ENCODE measurements at places on chromosomes 1 and 21.

DNA sequence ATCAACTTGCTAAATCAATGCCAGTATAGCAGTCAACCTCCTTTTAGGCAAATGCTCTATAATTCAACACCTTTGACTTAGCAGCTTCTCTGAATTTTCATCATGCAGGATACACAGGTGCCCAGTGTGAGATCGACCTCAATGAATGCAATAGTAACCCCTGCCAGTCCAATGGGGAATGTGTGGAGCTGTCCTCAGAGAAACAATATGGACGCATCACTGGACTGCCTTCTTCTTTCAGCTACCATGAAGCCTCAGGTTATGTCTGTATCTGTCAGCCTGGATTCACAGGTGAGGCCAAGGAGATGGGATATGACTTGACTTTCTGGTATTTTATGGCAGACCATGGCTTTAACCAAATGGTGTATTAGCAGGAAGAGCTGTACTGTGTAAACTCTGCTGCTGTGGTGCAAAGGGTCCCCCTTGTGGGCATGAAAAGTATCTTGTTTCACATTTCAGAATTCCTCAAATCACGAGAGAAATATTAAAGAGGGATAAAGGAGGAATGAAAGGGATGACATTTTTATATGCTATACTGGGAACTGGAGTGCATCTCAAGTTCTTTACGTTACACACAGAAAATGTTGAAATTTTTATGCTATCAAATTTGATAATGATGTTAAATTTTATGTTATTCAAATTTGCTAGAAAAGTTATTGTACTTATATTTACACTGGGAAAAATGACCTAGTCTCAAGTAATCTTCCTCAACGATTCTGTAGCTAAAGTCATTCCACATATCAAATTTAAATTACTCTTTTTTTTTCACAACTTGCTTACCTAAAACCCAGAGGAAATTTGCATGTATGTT lies 88.9 kb downstream of the CRB1 start:
- peak; percentile 56 for DNase-seq

- no peak for DNase-seq
Observed at GRCh38 chr1:241440904-241441303, 78.7 kb downstream of the FH start.

DNA sequence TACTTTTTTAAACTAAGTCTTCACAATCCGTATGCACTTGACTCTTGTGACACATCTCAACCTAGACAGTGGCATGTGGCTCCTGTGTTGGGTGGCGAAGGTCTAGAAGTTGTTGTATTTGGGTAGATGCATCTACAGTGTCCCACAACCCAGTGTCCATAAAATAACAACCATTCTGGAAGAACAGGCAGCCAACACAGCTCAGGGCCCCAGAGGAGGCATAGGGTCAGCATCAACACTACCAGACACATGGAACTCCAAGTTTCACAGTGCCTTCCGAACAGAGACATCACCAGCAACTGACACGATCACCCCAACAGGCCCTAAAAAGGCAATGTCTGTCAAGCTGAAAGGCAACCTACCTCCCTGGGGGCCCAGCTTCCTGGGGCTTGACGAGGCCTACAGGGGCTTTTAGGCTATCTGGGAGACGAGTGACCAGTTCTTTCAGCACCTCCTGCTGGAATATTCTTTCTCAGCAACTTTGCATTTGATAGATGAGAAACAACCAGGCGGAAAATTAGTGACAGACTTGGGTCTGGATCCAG lies 5.6 kb downstream of the SH3BP5L start:
- no peak for DNase-seq

DNA sequence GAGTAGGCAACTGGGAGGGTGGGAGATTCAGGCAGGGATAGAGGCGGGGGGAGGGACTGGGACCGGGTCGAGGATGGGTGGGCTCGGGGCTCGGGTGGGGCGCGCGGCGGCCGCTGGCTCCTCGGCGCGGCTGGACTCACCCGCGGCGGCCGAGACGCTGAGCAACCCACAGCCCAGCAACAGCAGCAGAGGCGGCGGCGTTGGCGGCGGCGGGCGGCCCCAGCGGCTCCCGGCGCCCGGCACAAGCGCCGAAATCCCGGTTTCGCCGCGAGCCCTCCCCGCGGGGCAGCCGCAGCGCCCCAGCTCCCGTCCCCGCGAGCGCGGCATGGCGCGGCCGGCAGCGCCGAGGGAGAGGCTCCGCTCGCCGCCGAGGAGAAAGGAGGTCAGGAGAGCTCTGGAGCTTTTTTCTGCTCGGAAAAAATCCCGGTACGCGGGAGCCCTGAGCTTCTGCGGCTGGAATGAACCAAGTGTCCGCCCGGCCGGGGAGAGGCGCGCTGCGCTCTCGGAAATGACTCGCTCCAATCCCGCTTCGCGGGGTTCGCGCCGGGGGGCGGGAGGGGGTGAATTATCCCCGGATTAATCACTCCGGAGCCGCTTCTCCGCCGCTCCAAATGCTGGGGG lies at the start of gene CSMD2:
CSMD2 (minus strand) TSS at position 460 of the 621 bp plus-strand sequence; CDS start at position 327, 133 bp downstream.
- DNase-seq = peak; percentile 84

DNA sequence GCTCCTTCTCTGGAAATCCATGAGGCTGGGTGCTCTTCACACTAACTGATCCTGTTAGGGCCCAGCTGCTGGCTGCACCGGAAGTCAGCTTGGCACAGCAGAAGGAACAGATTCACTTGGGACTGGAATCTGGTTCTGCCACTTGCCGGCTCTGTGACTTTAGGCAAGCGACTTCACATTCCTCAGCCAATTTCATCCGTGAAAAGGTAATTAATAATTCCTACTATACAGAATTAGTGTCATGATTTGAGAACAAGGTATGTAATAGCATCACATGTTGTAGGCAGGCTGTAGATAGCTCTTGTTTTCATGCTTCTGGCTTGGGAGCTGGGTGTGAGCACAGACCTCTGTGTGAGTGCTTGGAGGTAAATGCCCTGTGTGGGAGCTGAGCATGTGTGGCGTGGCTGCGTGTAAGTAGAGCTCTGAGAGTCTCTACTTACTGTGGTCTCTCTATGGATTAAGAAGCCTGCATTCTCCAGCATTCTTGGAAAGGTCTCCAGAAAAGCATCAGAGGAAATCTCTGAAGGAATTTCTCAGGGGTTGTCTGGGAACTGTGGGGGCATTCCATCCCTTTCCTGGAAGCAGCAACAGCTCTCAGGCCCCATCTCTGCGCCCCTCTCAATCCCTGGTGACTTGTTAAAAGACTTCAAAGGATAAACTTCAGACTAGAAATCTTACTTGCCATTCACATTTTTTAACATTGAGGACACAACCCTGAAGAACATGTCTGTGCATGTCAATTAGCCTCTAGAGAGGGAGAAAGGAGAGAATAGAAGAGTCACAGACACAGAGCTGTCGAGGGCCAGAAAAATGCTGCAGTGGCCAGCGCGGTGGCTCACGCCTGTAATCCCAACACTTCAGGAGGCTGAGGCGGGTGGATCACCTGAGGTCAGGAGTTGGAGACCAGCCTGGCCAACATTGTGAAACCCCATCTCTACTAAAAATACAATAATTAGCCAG lies 47.7 kb upstream of the PPM1J start:
- DNase-seq = peak; percentile 33

Measured in fibroblast of skin of right quadriceps (primary cell).